ENCODE measurements at places on chromosomes 3 and 15.
A peak's percentile ranks its signal among the peaks of the same experiment; 100 is the strongest.

DNA sequence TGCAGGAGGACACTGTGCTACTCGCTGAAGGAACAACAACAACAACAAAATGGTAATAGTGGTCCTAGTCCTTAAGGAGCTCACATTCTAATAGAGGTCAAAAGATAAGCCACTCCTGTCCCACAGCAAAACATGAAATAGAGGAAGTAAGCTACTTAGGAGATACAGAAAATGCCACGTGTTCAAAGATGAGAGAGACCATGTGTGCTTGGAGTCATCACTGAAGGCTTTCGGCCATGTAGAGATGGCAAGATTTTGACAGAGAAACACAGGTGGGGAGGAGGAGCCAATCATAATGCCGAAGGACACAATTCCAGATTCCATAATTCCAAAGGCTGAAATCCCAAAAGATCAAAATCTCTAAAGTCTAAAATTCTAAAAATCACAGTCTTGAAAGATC, 24.8 kb upstream of the RIOX2 start:
- no peak for DNase-seq

GRCh38 chr3:43194490-43195114, 88.7 kb upstream of the POMGNT2 start:
- DNase-seq: peak; percentile 2

DNA sequence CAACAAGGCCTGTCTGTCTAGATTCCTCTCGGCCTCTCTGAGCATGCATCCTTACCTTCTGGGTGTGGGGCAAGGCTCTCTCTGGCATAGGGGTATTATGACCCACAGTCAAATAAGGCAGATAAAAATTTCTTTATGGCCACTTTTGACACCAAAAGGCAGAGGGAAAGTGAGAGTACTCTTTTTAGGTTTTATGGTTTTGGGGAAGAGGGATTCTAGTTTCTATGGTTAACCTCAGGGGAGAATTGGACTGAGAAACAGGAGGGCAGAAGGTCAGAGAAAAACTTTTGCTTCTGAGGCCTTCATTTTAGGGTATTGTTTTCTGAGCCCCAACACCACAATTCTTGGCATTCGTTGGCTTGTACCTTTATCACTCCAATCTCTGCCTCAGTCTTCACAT, 70.0 kb upstream of the CCDC54 start:
- no peak for DNase-seq

- DNase-seq: no peak
Observed at GRCh38 chr3:68740087-68740486, 192.3 kb downstream of the TAFA4 start.

DNA sequence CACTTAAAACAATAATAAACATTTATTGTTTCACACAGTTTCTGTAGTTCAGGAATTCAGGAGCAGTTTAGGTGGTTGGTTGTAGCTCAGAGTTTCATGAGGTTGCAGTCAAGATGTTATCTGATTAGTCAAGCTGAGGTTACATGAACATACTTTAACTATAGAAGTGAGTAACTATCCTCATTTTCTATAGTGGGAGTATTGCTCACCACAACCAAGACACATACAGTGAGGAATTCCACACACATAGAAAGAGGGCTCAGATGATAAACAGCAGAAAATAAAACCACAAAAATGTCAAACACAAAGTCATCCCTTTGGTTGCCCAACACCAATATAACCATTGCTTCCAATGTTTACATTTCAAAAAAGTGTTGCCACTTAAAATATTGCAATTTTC, 13.6 kb downstream of the SCN11A start:
- DNase-seq: no peak

DNA sequence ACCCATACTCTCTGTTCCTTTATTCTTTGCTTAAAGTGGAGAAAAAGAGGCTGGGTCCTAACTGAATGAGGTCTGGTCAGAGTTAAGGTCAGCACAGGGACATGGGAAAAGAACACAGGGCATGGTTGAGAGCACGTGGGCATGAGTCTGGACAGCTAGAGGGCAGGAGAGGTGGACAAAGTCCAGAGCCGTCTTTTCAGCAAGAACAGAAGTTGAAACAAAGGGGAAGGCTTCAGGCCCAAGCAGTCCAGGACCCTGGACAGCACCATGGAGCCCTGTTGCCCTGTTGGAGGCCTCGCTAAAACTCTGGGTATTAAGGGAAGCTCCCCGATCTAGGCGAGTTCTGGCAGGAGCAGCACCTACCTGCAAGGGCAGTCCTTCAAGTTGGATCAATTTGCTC, 50.7 kb downstream of the XYLB start:
- peak; percentile 32 for DNase-seq

DNA sequence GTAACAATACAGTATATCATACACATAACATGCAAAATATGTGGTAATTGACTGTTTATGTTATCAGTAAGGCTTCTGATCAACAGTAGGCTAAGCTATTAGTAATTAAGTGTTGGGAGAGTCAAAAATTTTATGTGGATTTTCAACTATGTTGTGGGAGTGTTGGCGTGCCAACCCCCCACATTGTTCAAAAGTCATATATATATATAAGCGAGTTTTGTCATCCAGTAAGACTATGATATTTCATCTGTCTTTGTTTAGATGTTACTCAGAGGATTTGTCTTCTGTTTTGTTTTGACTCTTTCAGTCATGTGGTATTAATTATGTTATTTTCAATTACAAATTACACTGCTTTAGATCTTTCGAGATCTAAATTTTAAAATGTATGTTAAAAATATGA, 51.0 kb upstream of the RAP2B start:
- no peak for DNase-seq

GRCh38 chr3:188088948-188089685, 64.8 kb upstream of the LPP start:
- no peak for DNase-seq

DNA sequence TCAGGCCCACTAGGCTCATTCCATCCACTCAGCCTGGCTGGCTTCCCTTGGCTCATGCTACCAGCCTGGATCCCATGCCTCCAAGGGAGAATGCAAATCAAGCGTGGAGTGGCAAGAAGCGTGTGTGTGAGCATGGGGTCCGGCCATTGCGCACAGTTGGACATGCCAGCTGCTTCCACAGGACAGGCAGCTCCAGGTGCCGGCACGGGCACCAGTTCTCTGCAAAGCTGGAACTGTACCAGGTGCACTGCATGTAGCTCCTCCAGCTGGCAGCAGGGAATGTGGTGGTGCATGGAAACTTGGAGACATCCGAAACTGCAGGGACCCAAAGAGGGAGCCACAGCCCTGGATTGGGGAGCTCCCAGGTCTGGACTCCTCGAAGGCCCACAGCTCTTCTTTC, 449.8 kb downstream of the EPHA6 start:
- no peak for DNase-seq

GRCh38 chr3:139103484-139103883, 58.8 kb upstream of the PRR23C start:
- DNase-seq: no peak

DNA sequence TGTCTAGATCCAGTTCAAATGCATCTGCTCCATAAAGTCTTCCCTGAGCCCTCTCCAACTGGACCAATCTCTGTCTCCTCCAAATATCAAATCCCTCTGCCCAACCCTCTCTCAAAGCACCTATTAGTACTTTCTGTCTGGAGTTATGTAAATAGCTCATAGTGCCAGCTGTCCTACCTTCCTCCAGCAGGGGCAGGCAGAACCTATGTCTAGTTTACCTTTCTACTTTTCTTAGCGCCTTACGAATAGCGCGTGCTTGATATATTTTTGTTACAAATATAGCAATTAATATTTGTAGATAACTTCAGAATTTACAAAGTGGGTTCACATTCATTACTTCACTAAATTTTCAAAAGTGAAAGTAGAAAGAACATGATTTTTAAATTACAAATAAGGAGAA, 14.0 kb upstream of the CCDC80 start:
- DNase-seq: no peak

- no peak for DNase-seq
Observed at GRCh38 chr3:12908136-12908730, 66.9 kb upstream of the RPL32 start.

DNA sequence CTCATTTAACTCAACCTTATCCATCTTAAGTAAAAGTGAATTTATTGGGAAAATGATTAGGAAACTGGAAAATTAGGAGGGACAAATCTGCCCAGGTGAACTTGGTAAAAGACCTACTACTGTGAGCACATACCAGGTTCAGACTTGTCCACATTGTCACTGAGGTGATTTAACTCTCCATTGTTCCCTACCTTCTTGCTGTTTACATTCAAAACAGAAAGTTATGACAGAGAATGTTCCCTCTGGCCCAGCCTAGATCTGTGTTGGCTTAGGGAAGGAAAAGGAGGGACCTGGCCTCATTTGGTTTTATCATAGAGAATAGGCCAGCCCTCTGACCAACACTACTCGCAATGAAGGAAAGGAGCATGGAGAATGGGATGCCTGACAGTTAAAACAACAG, 117.6 kb downstream of the SATB1 start:
- no peak for DNase-seq

DNA sequence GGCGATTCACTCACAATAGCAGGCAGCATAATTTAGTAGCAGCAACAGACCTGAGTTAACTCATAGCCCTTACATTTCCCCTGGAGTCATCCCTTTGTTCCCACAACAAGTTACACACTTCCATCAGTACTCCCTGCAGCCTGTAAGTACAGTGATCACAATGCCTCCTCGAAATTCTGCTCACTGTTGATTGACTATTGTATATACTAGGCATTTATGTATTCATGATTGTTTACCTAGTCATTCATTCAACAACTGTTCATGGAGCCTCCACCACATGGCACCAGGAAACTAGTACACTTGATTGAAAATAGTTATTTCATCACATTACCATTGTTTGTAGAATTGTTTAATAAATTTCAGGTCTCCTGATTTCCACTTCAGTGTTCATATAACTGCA, 71.4 kb upstream of the P3H2 start:
- no peak for DNase-seq

GRCh38 chr15:65095747-65096104, 19.2 kb downstream of the KBTBD13 start:
- DNase-seq: no peak

- DNase-seq: no peak
Observed at GRCh38 chr3:170759511-170760173, 110.4 kb downstream of the RPL22L1 start.

GRCh38 chr15:67201136-67201535, 53.3 kb downstream of the AAGAB start:
- DNase-seq: no peak

GRCh38 chr3:57778494-57778893, 22.4 kb downstream of the SLMAP start:
- DNase-seq: no peak

DNA sequence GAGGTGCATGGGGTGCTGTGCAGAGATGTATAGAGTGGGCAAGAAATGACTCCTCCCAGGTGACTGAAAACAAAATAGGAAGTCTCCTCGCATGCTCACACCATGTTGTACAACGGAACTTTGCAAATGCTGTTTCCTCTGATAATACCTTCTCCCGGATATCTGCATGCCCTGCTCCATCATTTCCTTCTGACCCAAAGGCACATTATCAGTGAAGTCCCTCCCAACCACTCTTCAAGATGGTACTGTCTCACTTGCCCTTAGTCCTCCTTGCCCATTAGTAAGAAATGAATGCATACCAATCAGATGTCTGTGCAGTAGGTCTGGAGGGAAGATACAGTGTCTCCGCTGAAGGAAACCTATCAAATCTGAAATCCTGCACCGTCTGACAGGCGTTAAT, 12.0 kb downstream of the TMED3 start:
- DNase-seq: no peak

DNA sequence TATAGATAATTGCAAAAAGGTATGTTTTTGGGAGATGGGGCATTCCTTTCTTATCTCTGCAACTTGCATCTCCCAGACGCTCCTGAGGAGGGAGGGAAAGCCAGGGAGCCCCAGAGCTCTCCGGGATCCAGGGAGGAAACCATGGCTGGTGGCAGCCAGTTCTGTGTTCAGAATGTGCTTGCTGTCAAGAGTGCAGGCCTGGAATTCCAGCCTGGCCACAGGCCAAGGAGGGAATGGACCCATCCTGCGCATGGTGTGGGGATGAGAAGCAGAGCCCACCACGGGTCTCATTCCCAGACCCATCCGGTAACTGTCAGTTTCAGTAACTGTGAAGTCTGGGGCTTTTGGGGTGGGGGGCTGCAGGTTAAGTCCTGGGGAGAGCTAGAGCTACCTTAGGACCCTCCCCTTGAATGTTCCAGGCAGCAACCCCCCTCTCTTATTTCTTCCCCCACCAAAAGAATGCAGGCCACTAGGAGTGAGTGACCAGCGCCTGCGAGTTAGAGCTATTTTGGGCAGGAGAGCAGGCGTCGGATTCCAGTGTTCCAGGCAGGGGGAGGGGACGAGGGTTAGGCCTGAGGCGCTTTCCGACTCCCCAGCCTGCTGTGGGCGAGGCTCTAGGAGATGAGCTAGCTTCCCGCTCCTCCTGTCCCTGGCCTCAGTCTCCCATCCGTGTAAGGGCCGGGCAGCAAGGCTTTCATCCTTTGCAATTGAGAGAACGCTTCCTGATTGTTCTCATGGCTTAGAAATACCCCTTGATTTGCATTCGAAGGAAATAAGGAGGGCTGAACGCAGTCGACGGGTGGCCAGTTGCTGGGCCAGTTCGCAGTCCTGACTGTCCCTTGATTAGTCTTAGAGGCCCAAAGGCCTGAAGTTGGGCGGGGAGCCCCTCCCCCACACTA, 781 bp upstream of the DAG1 start:
- peak; percentile 56 for DNase-seq

DNA sequence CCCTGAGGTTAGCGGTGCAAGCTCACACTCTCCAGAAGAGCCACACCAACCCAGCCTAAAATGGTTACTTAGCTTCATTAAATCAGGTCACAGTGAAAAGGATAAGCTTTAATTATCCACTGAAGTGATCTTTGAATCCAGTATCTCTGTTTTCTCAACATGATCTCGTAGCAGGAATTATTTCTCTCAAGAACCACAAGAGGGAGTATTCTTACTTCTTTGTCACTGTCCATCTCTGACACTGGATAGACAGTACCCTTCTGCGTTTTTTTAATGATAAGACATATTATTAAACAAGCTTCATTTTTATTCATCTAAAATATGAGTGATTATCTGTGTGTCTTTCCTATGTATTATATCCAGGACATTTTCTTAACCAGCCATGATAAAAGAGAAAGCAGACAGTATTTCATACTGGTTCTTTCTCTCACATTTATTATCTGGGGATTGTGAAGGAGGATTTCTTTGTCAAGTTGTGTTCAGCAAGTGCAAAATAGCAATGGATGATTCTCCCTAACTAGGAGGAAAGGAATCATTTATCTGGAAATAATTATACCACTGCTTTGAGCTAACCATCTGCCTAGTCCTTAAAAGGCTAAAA, 105.4 kb upstream of the CCDC54 start:
- DNase-seq: peak; percentile 44

GRCh38 chr15:47570881-47571640, 146.2 kb upstream of the SEMA6D start:
- no peak for DNase-seq

GRCh38 chr3:133445108-133445507, 45.3 kb downstream of the BFSP2 start:
- DNase-seq: no peak

- peak; percentile 7 for DNase-seq
Observed at GRCh38 chr3:183591881-183592521, 36.5 kb upstream of the KLHL6 start.

GRCh38 chr15:58458076-58458475, 26.3 kb downstream of the LIPC start:
- no peak for DNase-seq

GRCh38 chr15:69696946-69697345, 244.3 kb downstream of the RPLP1 start:
- no peak for DNase-seq
